Upper lobe of right lung (tissue), 1 donor: ENCODE measurements at places on chromosomes 4 and X.

GRCh38 chrX:67545036-67545821 lies 1.4 kb downstream of the AR start:
- DNase-seq = peak; percentile 64
- no peak overlapping the region for H3K27ac ChIP-seq
- no peaks in the 10 kb centered on the region for H3K36me3 ChIP-seq
- H3K4me3 ChIP-seq = peak overlapping the region; percentile 45
- H3K27me3 ChIP-seq = no peaks in the 10 kb centered on the region

- H3K36me3 ChIP-seq = no peaks in the 10 kb centered on the region
- peaks cover 4% of the 10 kb centered on the region for H3K27me3 ChIP-seq
- no peak overlapping the region for H3K27ac ChIP-seq
- peaks cover 10% of the 10 kb centered on the region for H3K4me1 ChIP-seq
- peak overlapping the region; percentile 67 for H3K4me3 ChIP-seq
- no peak for DNase-seq
Measured at GRCh38 chr4:100190643-100191600, 654 bp upstream of the DDIT4L start.

- H3K4me1 ChIP-seq = peaks cover 12% of the 10 kb centered on the region
- H3K27me3 ChIP-seq = no peaks in the 10 kb centered on the region
- H3K27ac ChIP-seq = peak overlapping the region; percentile 70
- H3K36me3 ChIP-seq = no peaks in the 10 kb centered on the region
Measured at GRCh38 chr4:85928775-85929591, 430.9 kb downstream of the MAPK10 start.

DNA sequence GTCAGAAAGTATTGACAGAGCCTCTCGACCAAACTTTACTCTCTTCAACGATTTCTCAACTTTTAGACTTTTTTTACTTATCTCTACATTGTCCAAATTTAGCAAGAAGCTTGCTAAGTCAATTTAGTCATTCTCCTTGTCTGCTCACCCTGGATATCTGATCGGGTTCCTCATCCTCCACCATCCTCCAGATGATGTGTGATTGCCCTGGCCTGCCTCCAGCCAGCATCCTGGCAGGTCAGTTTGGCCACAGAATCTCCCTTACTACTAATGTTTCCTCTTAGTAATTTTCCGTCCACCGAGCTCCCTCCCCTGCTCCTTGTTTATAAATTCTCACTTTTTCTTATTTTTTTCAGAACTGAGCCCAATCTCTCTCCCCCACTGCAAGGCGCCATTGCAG lies 167.9 kb upstream of the ZFP42 start:
- no peak overlapping the region for H3K27ac ChIP-seq
- DNase-seq = no peak
- no peaks in the 10 kb centered on the region for H3K36me3 ChIP-seq
- H3K4me3 ChIP-seq = no peak overlapping the region
- H3K4me1 ChIP-seq = no peaks in the 10 kb centered on the region

GRCh38 chrX:40064055-40064597 lies 33.6 kb downstream of the BCOR start:
- H3K4me1 ChIP-seq = no peaks in the 10 kb centered on the region
- peaks cover 11% of the 10 kb centered on the region for H3K36me3 ChIP-seq
- no peaks in the 10 kb centered on the region for H3K27me3 ChIP-seq
- no peak overlapping the region for H3K4me3 ChIP-seq

DNA sequence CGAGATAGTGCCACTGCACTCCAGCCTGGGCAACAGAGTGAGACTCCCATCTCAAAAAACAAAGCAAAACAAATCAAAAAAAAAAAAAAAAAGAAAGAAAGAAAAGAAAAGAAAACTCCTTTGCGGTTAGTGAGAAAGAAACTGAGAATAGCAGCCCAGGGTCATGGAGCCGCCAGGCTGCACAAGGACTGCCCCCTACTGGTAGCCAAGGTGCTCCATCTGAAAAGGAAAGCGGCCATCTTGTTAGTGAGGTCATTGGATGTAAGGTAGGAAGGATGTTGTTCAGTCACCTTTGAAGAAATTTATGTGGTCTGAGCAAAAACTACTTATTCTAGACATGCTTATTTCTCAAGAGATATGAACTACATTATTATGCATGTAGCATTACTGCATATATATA lies 660.6 kb upstream of the TENM3 start:
- H3K27ac ChIP-seq = no peak overlapping the region
- no peak for DNase-seq
- H3K4me3 ChIP-seq = no peak overlapping the region
- no peaks in the 10 kb centered on the region for H3K27me3 ChIP-seq

DNA sequence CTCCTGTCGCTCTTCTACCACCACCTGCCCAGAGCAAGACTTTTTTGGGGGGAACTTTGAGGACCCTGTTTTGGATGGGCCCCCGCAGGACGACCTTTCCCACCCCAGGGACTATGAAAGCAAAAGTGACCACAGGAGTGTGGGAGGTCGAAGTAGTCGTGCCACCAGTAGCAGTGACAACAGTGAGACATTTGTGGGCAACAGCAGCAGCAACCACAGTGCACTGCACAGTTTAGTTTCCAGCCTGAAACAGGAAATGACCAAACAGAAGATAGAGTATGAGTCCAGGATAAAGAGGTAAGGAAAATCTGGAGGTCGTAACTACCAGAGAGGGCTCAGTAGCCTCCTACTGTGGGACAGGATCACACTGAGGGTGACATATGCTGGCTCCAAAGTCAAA lies 364.5 kb downstream of the MAPK10 start:
- H3K27me3 ChIP-seq = no peaks in the 10 kb centered on the region
- no peak overlapping the region for H3K4me3 ChIP-seq
- peaks cover 7% of the 10 kb centered on the region for H3K36me3 ChIP-seq

DNA sequence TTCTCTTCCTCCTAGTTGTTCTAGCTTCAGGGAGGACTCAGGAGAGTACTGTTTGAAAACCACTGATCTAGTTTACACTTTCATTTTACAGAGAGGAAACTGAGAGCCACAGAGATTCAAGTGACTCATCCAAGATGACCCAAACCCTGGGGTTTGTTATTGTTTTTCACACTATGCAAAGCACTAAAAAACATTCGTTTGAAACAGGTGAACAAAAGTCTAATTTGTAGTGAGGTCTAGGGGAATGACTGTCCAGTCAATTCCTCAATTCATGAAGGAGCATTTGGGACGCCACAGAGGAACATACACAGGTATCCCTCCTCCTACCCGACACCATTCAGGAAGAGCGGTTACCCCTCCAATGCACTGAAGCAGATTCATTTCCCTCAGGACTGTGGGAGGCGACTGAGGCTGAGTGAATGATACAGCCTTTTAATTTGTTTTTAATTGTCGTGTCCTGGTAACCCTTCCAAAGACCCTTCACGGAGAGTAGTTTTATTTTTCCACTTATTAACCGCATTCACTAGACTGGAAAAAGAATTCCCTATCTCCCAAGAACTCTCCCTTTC lies 30.3 kb downstream of the TLR10 start:
- H3K36me3 ChIP-seq = no peaks in the 10 kb centered on the region
- H3K27ac ChIP-seq = no peak overlapping the region
- no peaks in the 10 kb centered on the region for H3K4me1 ChIP-seq
- no peaks in the 10 kb centered on the region for H3K27me3 ChIP-seq
- DNase-seq = no peak

GRCh38 chr4:71361476-71361875 lies 22.7 kb downstream of the SLC4A4 start:
- H3K4me3 ChIP-seq = no peak overlapping the region
- no peak for DNase-seq
- H3K27ac ChIP-seq = no peak overlapping the region
- H3K27me3 ChIP-seq = no peaks in the 10 kb centered on the region
- no peaks in the 10 kb centered on the region for H3K4me1 ChIP-seq
- H3K36me3 ChIP-seq = no peaks in the 10 kb centered on the region

- no peak overlapping the region for H3K4me3 ChIP-seq
- H3K36me3 ChIP-seq = no peaks in the 10 kb centered on the region
- no peak overlapping the region for H3K27ac ChIP-seq
- no peaks in the 10 kb centered on the region for H3K27me3 ChIP-seq
- H3K4me1 ChIP-seq = peaks cover 7% of the 10 kb centered on the region
Measured at GRCh38 chr4:3331511-3332394, 38.9 kb downstream of the RGS12 start.

- H3K27me3 ChIP-seq = no peaks in the 10 kb centered on the region
- DNase-seq = no peak
- H3K4me3 ChIP-seq = no peak overlapping the region
- H3K36me3 ChIP-seq = no peaks in the 10 kb centered on the region
Measured at GRCh38 chr4:188300385-188300784, 161.1 kb downstream of the TRIML1 start.

DNA sequence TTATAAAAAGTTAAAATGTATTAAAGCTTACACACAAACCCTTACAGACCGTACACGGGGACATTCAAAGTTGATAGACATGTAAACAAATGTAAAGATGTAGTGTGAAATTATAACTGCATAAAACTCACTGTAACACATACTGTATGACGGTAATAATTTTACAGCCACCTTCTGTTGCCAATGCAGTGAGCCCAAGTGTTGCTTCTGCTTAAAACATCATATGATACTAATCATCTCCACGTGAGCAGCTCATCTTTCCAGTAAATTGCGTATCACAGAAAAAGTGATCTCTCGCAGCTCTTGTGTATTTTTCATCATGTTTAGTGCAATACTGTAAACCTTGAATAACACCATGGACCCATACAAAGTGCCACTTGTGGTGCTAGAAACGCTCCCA lies 233.2 kb downstream of the STK32B start:
- H3K36me3 ChIP-seq = no peaks in the 10 kb centered on the region
- DNase-seq = no peak
- H3K27me3 ChIP-seq = no peaks in the 10 kb centered on the region
- H3K27ac ChIP-seq = no peak overlapping the region
- no peaks in the 10 kb centered on the region for H3K4me1 ChIP-seq

DNA sequence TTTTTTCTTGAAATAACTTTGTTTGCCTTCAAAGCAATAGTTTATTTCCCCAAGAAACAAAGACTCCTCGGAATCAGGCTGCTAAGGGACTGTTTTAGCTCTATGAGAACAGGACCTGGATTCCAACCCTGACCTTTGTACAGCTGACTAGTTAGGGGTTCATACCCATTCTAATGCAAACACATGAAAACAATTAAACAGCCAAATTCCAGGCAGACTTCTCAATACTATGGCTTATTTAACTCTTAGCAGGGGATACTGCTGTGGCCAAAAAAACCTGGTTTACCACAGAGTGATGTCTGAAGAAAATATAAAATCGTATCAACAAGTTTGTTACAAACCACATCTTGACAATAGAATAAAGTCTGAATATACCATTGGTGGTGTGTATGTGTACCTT lies 129.6 kb upstream of the INTU start:
- no peaks in the 10 kb centered on the region for H3K36me3 ChIP-seq
- H3K27me3 ChIP-seq = no peaks in the 10 kb centered on the region
- H3K4me3 ChIP-seq = no peak overlapping the region
- peaks cover 7% of the 10 kb centered on the region for H3K4me1 ChIP-seq
- no peak for DNase-seq

DNA sequence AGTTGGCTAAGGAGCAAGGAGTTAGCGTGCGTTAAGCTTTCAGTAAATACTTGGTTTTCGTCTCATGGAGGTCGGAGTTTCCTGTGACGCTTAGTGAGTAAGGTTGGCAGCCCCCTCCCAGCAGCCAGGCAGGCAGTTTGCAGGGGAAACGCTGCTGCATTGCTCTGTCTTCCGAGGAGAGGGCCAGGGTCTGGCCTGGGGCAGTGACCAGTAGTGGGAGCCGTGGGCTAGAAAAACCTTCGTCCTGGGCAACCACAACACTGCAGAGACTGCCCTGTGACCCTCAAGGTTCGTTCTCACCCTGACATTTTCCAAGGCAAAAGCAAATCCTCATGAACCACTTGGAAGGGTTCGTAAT lies 432 bp downstream of the TMEM175 start:
- peak overlapping the region; percentile 100 for H3K4me3 ChIP-seq
- no peak for DNase-seq
- peaks cover 30% of the 10 kb centered on the region for H3K4me1 ChIP-seq
- H3K36me3 ChIP-seq = no peaks in the 10 kb centered on the region
- no peaks in the 10 kb centered on the region for H3K27me3 ChIP-seq

GRCh38 chrX:124242131-124242530 lies 90.3 kb upstream of the TEX13D start:
- H3K27ac ChIP-seq = no peak overlapping the region
- H3K4me3 ChIP-seq = no peak overlapping the region
- H3K27me3 ChIP-seq = no peaks in the 10 kb centered on the region
- H3K4me1 ChIP-seq = no peaks in the 10 kb centered on the region
- H3K36me3 ChIP-seq = no peaks in the 10 kb centered on the region

DNA sequence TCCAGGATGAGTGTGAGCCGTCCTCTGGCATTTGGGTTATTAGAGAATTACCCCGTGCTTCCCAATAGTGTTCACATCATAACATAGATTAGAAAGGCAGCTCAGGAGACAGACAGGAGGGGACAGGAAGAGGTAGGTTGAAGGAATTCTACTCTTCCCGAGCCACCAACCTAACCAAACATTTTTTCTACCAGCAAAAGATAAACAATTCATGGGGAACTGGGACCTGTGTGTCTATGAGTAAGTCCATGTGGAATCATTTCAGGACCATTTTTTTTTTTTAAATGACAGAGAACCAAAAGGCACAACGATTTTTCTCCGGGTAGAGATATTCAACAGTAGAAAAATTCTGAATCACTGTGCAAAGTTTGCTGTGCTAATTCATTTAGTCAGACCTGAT lies 174.2 kb upstream of the ETNPPL start:
- H3K4me3 ChIP-seq = no peak overlapping the region
- no peaks in the 10 kb centered on the region for H3K36me3 ChIP-seq
- no peaks in the 10 kb centered on the region for H3K27me3 ChIP-seq
- DNase-seq = no peak
- H3K4me1 ChIP-seq = no peaks in the 10 kb centered on the region
- H3K27ac ChIP-seq = no peak overlapping the region

DNA sequence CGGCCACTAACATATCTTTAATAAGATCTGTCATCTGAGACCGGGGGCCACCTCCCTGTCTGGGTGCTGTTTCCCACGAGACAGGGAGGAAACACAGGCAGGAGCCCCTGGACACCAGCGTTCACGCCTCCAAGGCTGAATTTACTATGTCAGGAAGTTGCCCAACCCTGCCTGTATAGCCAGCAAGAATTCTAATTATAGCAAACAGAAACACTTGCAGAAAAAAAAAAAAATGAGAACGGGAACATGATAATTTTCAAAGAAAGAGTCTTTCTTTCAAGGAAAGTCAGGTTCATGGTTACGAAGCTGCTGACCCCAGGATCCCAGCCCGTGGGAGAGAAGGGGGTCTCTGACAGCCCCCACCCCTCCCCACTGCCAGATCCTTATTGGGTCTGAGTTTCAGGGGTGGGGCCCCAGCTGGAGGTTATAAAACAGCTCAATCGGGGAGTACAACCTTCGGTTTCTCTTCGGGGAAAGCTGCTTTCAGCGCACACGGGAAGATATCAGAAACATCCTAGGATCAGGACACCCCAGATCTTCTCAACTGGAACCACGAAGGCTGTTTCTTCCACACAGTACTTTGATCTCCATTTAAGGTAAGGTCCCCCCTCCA lies at the start of gene IL3RA:
Gene IL3RA (plus strand): TSS at position 455 of the 613 bp plus-strand sequence. CDS start 4,981 bp downstream, outside the sequence.
- H3K4me3 ChIP-seq = peak within 1 kb of the TSS; percentile 54
- peak within 1 kb of the TSS; percentile 49 for H3K27ac ChIP-seq
- peaks cover 4% of the 10 kb centered on the region for H3K4me1 ChIP-seq
- H3K36me3 ChIP-seq = no peaks in the 10 kb centered on the region
- H3K27me3 ChIP-seq = no peaks in the 10 kb centered on the region

- no peaks in the 10 kb centered on the region for H3K27me3 ChIP-seq
- DNase-seq = no peak
- H3K36me3 ChIP-seq = no peaks in the 10 kb centered on the region
- no peak overlapping the region for H3K27ac ChIP-seq
- no peaks in the 10 kb centered on the region for H3K4me1 ChIP-seq
Measured at GRCh38 chr4:126568652-126569570, 1063.8 kb upstream of the INTU start.

- no peaks in the 10 kb centered on the region for H3K36me3 ChIP-seq
- H3K4me3 ChIP-seq = no peak overlapping the region
Measured at GRCh38 chr4:38724475-38724808, 58.3 kb downstream of the TLR10 start.

GRCh38 chrX:19702856-19703255 lies 184.5 kb downstream of the SH3KBP1 start:
- H3K27ac ChIP-seq = no peak overlapping the region
- no peaks in the 10 kb centered on the region for H3K36me3 ChIP-seq
- no peaks in the 10 kb centered on the region for H3K4me1 ChIP-seq
- no peaks in the 10 kb centered on the region for H3K27me3 ChIP-seq
